ENCODE measurements at places on chromosomes 4 and X.

GRCh38 chr4:154707877-154708276 is 35.9 kb upstream of the LRAT start:
- no peak for DNase-seq

DNA sequence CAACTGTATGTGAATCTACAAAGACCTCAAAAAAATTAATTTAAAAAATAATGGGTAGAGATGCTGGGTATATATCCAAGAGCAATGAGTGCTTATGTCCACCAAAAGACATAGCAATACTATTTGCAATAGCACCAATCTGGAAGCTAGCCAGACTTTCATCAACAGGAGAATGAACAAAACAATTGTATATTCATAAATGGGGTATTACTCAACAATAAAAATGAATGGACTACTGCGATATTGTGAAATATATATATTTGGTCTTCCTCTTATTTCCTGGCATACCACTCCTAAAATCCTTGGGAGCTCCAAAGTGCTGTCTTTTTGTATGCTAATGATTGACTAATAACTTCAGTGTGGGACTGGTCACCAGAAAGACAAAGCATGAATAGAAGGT is 77.5 kb downstream of the MSN start:
- no peak for DNase-seq

DNA sequence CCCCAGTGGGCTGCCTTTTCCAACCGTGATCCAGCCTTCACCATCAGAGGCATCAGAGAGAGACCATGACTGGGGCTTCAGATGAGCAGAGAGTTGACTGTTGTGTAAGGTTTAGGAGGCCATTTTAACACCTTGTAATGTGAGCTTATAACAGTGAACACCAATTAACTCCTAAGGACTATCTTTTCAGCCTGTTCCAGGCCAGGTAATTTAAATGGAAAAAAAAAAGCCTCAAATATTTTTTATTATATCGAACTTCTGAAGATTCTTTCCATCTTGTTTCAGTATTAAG is 13.3 kb upstream of the ELOVL6 start:
- DNase-seq: no peak

GRCh38 chr4:35463251-35463952 is 780.9 kb downstream of the ARAP2 start:
- no peak for DNase-seq

DNA sequence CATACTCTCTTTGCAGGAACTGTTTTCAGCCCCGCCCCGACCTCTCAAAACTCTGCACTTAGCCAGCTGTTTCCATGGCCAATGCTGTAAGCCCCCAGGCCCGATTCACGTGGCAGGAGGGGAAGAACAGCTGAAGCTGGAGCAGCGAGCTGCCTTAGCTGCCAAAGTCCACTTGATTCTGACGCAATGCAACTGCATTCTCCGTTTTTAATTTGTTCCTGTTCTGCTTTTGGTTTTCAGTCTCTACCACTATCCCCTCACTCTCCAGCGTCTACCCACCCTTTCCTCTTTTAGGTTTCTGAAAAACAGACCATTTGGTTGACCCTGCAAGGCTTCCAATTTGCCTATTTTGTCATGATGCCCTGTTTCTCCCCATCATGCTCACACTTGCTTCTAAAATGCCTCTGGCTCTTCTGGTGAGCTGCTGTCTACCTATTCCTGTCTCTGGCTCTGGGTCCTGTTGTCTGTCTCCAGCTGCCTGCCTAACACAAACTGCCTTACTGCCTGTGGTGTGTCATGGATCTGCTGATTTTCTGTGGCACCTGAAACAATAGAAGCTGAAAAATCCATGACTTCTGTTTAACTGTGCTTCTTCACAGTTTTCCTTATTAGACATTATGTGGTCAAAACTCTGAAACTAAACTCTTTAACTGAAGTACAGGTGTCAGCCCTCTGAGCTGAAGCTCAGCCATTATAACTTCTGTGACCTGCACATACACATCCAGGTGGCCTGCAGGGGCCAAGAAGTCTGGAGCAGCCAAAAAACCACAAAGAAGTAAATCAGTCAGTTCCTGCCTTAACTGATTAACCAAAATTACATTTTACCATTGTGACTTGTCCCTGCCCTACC is 160.5 kb upstream of the AGTR2 start:
- no peak for DNase-seq

GRCh38 chrX:74613370-74614092 is 893 bp downstream of the RLIM start:
- peak; percentile 51 for DNase-seq

DNA sequence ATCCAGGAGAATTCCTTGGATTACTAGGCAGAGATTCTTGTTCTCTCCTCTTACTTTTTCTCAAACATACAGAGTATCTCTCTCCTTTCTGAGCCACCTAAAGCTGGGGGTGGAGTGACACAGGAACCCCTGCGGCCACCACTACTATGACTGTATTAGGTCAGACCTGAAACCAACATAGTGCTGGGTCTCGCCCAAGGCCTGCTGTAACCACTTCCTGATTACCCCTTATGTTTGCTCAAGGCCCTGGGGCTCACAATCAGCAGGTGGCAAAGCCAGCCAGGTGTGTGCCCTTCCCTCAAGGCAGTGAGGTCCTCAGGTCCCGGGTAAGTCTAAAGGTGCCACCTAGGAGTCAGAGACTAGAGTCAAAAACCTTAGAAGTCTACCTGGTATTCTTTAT is 166.4 kb downstream of the PARM1 start:
- DNase-seq: no peak

DNA sequence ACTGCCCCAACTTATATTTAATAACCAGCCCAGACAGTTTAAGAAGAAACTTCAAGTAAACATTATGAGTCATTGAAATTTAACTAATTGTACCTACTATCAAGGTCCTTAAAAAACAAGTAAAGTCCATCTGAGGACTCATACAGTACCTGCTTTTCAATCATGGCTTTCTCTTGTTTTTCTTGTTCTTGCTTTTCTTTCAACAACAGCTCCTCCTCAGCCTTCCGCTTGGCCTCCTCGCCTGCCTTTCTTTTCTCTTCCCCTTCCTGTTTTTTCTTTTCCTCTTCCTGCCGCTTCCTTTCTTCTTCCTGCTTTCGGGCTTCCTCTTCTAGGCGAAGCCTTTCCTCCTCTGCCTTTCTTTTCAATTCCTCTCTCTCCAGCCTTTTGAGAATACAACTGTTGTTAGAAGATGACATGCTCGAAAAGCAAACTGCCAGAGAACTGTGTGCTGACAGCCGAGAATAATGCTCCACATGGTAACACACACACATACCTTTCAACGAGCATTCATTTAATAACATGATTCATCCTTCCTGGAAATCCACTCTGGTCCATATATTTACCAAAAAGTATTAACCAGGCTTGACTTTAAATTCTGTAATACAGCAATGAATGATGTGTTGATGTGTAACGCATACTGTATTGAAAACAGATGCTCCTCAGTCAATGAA is 25.2 kb upstream of the BCLAF3 start:
- no peak for DNase-seq

DNA sequence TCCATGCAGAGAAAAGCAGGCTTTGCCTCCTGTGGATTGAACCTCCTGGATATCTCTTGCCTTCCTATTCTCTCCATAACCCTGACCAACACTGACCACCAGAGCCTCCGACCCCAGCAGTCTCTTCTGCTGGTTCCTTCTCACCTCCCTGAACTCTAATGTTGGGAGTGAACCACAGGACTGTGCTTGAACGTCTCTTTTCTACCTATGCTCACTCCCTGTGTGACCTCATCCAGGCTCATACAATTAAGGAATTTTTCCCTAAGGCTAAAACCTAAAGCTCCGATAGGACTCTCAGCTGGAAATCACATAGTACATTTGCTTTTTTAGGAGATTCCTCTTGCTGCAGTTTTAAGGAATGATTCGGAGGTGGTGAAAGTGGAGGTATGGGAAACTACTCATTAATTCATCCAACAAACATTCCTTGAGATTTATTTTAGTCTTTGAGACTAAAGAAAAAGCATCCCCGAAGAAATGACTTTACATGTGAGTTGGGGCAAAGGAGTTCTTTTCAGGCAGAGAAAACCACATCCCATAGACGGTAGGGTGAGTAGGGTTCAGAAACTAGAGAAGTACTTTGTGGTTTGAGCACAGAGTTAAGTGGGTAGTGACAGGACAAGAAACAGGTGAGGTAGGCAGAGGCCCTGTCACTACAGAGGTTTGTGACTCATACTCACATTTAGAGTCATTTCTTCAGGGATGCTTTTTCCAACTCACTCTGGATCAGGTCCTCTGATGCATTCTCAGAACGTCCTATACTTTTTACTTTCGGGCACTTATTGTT is 30.8 kb downstream of the NDNF start:
- DNase-seq: no peak

GRCh38 chr4:186082221-186082620 is 13.3 kb downstream of the TLR3 start:
- DNase-seq: no peak

DNA sequence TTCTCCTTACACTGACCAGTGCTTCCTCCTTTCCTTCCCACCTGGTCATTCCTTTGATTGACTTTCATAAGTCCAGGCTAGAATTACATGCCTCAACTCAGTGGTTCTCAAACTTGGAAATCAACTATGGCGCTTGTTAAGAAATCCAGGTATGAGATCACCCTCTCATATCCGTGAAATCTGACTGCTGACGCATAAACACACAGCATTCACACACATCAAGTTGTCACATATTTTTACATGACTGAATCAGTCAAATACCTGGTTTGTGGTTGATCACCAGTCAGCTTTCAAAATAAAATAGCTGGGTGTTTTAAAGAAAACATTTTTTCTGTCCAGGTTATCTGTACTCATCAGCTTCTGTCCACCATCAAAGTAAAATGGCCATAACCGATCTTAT is 433.5 kb downstream of the AFF2 start:
- no peak for DNase-seq

DNA sequence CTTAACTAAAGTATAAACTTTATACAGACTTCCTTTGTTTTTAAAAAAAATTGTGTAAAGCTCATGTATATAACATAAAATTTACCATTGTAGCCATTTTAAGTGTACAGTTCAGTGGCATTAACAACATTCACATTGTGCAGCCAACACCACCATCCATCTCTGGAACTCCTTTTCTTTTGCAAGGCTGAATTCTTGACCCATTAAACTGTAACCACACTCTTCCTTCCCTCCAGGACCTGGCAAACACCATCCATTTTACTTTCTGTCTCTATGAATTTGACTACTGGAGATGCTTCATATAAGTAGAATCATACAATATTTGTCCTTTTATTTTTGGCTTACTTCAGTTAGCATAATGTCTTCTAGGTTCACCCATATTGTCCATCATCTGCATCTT is 104.7 kb downstream of the RASL11B start:
- DNase-seq: no peak

DNA sequence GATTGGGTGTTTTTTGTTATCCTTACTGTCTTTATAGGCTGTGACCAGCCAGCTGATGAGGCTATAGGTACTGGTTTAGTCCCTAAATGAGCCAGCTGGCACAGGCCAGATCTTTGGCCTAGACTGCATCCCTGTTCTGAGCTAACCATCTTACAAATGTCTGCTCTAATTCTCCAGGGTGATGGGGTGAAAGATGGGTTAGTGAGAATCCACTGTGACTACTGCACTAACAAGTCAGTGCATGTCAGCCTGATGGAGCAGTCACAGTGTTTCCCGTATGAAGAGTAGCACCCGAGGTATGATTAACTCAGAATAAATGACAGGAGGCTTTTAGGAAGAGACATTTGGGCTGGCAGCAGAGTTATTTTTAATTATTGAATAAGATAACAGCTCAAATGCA is 181.0 kb downstream of the DCTD start:
- no peak for DNase-seq

- DNase-seq: no peak
Measured at GRCh38 chr4:99591757-99592156, 17.1 kb downstream of the MTTP start.

DNA sequence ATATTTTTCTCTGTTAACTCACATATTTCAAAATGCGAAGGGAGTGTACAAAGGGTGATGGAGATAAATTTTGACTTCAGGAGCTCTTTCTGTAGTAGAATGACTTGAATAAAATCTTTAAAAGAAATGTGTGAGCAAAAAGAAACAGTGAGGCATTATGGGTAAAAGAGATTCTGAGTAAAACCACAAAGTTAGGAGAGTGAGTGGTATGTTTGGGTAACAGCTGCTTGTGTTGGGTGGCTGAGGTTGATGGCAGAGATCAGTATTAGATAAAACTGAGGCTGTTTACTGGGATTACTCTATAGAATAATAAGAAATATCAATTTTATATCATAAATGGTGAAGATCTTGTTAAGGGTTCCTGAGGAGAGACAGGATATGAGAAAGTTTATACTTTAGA is 434.2 kb upstream of the AMOT start:
- no peak for DNase-seq

- DNase-seq: no peak
Measured at GRCh38 chr4:4865705-4866123, 6.2 kb downstream of the MSX1 start.

GRCh38 chr4:106245176-106245575 is 70.8 kb downstream of the TBCK start:
- no peak for DNase-seq

- no peak for DNase-seq
Measured at GRCh38 chrX:148960060-148960459, 459.6 kb downstream of the AFF2 start.

DNA sequence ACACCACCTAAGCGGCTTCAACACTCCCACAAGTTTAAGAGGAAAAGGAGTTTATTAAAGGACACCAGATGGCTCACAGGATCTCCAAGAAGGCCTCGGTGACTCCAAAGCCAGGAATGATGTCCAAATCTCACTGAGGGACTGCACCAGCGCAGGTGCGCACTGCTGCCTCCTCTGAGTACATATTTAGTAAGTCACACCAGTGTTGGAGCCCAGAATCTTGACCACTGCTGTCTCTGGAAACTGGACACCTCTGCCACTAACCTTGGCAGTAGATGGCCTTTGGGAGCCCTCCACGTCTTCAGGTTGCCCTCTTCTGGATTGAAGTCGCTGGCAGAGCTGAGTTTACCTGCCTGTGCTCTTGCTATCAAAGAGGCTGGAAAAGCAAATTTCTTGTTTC is 10.1 kb upstream of the RS1 start:
- DNase-seq: no peak

DNA sequence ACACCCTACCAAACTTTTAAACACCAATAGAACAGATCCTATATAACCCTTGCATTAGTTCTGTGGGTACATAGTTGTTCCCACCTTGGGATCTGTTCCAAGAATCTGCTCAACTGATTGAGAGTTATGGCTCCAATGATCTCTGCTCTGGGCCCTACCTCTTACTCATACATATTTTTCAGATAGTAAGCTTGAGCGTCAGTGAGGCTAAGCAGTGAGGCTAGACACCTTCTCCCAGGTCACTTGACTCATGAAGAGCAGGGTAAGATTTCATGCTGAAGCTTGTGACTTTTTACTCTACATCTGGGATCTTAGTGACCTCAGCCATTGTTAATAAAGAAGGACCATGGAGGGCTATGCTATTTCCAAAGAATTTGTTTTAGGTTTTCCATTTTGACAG is 23.1 kb upstream of the TNIP3 start:
- no peak for DNase-seq
